ENCODE measurements at places on chromosomes 5 and 9.

GRCh38 chr5:153400931-153401330, 89.5 kb upstream of the GRIA1 start:
- DNase-seq: no peak

DNA sequence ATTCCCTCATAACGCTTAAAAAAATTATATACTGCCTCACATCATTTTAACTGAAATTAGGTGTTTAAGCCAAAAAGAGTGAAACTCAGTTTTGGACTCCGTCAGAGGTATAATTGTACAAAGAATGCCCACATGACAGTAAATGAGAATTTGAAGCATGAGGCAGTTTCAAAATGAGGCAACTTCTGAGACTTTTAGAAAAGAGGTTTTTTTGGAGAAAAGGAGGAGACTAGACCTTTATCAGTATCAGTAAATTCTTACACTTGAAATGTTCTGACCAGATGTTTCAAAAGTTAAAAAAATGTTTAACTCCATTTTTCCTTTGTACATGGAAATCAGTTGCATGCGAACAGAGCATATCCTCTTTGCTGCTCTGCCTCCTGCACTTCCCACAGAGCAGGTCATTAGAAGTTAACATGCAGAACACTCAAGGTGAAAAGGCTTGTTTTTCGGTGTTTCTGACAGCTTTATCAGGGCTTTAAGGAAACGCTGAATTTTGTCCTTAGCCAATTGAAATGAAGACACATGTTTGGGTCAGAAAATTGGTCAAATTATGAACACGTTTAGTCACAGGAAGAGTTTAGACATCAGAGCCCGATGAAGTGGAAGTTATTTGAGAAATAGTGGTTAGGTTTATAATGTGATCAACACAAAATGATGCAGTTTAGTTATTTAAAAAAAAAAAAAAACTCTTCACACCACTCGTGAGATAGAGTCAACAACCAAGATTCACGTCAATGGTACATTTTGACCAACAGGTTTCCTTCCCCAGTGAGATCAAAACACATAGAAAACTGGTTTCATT, 59.5 kb downstream of the PIK3R1 start:
- DNase-seq: no peak

GRCh38 chr5:103938146-103938695, 375.6 kb upstream of the NUDT12 start:
- no peak for DNase-seq

- DNase-seq: no peak
These were observed 92.1 kb downstream of the CDKN2A start for GRCh38 chr9:21902136-21902535.

DNA sequence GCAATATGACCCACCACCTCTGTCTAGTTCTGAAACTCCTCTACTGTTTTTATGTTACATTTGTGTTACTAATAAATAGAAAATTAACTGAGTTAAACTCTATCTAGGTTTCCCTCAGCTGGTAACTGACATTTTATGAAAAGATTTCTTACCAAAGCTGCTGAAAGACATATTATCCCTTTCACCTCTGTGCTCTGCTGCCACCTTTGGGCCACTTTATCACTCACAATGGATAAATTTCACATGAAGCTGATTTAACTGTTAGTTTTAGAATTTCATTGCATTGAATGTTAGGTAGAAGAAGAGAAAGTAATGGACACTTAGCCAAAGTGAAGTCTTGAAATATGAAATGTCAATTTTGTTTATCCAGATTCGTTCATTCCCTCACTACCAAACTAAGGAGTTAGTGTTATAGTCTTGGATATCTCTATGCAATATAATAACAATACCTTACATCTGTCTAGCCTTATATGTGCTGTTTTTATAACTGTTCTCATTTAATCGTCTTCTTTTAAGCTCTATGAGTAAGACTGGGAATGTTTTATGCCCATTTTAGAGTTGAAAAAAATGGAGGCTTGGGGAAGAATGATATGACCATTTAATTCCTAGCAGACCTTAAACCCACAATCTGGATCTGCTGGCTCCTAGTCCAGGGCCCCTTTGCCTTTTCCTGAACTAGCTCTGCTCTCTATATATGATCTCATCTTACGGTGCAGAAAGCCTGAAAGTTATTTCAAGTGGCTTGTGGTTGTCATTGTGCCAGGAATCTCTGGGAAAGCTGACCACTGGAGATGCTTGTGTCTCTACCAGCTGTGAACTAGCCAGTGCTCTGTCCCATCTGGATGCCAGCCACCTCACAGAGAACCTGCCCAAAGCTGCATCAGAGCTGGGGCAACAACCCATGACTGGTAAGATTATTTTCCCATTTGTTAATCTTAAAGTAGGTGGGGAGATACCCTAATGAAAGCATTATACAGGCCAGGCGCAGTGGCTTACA, 97.1 kb downstream of the GOLPH3 start:
- no peak for DNase-seq

DNA sequence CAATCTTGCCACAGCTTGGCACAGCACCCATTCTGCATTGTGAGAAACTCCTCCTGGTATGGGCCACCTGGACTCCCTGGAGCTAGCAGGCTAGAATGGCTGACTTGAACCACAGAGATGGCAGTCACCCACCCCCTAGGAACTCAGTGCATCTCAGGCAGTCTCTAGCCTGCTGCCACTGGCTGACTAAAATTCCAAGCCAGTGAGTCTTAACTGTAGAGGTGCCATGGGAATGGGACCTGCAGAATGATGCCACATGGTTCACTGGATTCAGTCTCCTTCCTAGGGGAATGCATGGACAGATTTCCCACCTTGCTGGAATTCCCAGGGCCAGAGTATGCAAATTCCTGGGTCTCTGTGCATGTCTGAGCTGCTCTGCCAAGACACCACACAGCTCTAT, 382.9 kb downstream of the MAN2A1 start:
- DNase-seq: no peak

DNA sequence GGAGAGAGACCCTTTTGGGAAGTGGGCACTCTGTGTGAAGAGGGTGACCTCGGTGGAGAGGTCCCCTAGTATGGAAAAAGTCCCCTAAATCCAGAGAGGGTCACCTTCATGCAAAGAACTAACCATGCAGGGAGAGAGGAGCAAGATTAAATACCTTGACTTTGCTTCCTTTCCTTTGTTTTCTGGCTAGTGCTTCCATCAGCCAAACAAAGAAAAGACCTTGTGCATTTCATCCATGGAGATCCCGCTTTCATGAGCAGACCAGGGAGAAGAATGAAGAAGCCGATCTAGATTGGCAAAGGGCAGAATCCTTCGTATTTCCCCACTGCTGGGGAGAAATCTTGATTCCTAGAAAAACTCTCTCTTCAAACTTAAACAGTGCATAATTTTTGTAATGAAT, 813.3 kb upstream of the CDH6 start:
- DNase-seq: no peak

DNA sequence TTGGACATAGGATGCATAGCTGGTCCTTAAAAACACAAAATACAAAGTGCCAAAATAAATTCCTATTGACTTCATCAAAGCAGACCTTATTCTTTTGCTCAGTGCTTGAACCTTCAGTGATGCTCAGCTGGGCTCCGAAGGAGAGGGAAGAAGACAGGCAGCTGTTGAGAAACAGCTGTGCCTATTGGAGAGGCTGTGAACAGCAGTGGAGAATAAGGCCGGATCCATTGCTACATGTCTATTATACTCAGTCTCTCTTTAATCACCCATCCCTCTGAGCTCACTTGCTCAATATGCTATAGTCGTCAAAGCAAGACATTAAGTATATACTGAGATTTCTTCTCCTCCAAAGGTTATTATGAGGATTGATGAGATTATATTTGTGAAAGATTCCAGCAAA, 174.4 kb downstream of the CHSY3 start:
- no peak for DNase-seq

DNA sequence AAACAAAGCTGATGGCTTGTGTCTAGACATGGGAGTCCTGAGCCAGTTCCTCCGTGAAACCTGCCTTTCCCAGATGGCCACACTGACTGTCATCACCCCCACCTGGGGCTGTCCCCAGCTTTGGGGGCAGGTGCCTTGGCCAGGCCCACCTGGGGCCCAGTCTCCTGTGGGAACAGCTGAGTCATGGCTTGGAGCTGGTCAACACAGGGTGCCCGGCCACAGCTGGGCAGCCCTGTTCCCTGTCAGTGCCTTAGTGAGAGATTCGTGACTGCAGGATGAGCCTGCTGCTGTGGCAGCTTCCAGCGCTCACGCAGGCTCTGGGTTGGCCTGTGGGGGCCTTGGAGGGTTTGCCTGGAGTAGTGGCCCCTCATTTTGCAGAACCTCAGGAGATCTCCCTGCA, 56.5 kb downstream of the COL5A1 start:
- no peak for DNase-seq

GRCh38 chr5:18749763-18750162, 1115.5 kb downstream of the TAF11L14 start:
- DNase-seq: no peak

DNA sequence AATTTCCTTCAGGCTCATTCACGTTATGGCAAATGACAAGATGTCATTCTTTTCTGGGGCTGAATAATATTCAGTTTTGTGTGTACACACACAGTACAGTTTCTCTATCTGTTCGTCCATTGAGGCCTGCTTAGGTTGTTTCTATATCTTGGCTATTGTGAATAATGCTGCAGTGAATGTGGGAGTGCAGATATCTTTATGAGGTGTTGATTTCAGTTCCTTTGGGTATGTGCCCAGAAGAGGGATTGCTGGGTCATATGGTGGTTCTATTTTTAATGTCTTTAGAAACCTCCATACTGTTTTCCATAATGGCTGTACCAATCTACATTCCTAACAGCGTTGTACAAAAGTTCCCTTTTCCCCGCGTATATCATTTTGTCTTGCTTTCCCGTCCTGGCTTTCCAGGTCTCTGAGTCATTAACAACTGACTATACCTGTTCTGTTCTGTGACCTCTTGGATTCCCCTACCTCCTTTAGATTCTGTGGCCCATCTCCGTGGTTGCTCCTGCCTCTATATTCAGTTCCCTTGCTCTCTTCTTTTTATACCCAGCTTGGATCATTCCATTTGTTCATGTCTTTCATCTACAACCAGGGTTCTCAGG, 6.8 kb downstream of the SNX30 start:
- DNase-seq: no peak

DNA sequence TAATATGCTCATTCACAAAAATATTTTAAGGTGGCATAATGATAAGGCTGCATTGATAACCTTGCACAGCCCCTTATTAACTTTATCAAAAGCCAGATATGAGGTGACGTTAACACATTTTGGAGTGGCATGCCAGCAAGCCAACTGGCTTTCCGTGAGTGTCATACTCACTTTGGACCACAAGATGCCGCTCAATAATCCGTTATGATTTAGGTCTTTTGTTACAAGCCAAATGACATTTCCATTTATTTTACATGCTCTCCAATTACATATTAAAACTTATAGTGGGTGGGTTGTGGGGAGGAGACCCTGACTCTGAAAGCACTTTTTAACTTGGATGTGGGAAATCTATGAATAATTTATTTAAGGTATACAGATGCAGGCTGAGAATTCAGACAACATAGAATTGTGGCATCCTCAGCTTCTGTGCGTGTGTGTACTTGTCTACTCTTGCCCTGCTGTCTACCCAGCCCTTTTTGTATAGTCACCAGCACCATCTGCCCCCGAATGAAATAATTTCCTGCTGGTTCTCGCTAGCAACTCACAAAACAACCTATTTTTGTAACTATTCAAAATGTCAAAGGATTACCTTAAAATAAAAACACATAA, 305.1 kb downstream of the PSAT1 start:
- DNase-seq: no peak

DNA sequence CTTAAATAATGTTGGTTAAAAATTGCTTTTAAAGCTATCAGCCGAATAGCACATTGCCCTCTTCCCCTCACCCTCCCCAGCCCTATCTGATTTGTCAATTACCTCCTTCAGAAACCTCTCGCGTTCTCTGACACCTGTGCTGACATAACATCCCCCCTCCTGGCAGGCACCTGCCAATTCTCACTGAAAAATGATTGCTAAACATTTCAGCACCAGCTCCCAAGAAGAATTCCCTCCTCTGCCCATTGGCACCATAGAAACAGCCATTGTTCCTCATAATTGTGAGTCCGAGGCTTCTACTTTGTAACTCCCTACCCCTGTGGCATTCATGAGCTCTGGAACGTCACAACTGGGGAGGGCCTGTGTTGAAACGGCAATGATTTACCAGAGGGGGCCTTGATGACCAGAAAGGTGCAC, 20.2 kb downstream of the CDH6 start:
- DNase-seq: no peak

GRCh38 chr5:92424785-92425426, 1041.8 kb upstream of the ARRDC3 start:
- DNase-seq: no peak

DNA sequence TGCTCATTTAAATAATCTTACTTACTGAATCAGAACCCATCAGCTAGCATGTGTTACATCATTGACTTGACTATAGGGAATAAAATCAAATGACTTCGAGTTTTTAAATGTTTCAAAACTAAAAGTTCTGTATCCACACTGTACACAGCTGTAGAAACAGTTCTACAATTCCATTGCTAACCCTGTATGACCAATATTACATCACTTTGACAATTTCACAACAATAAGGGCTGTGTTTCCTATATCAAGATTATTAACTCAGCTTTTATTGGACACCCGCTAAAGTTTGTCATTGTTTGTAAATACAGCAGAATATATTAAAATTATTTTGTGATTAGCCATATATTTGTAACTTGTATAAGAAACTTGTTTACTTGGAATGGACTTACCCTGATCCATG, 540.8 kb downstream of the PRELID2 start:
- no peak for DNase-seq

DNA sequence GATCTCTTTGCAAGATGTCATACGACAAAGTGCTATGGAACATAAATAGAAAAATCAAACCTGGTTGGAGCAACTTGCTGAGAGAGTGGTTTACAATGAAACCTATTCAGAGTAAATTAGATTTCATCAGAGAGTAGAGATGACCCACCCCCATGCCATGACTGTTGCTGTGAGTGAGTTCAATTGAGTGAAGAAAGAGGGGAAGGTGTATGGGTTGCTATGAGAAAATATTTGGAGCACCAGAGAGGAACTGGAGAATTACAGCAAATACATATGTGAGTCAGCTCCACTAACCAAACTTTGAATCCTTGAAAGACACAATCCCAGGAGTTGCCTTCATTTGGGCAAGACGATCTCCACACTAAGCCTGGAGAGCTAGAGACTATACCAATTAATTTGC, 217.2 kb downstream of the RFX3 start:
- no peak for DNase-seq

DNA sequence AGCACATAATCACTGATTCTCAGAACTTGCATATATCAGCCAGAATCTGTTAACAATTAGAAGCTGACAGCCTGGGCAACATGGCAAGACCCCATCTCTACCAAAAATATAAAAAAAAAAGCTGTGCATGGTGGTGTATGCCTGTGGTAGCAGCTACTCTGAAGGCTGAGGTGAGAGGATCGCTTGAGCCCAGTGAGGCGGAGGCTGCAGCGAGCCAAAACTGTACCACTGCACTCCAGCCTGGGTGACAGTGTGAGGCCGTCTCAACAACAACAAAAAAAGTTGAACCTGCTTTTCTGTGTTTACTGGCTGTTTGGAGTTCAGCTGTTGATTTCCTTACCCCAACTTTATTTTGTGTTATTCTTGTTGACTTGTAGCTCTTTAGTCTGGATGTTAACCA, 66.8 kb downstream of the GOLPH3 start:
- no peak for DNase-seq

- no peak for DNase-seq
These were observed 278.2 kb downstream of the SLIT3 start for GRCh38 chr5:169022718-169023117.

- DNase-seq: no peak
These were observed 130.1 kb upstream of the SLC44A1 start for GRCh38 chr9:105114318-105114717.

GRCh38 chr9:13278023-13278367, 1.5 kb downstream of the MPDZ start:
- no peak for DNase-seq

- no peak for DNase-seq
These were observed 222.9 kb upstream of the ZNF462 start for GRCh38 chr9:106639873-106640568.
